H4 (cell line): ENCODE measurements at places on chromosomes 4 and X.

DNA sequence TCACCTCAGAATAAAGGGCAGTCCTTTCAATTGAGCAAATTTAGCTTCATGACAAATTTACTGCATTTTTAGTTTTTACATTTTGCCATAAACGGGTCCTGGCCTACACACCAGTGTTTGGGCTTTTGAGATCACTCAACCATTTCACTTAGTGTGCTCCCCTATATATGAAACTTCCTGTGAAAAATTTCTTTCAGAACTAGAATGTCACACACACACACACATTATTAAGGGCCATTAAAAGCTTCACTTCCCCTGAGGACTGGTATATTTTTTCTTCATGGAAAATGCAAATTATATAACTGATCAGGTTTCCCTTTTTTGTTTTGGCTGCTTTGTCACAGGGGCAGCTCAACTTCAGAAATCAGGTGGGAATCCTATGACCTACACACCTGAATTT lies 206.5 kb downstream of the ENOX2 start:
- no peak for DNase-seq

DNA sequence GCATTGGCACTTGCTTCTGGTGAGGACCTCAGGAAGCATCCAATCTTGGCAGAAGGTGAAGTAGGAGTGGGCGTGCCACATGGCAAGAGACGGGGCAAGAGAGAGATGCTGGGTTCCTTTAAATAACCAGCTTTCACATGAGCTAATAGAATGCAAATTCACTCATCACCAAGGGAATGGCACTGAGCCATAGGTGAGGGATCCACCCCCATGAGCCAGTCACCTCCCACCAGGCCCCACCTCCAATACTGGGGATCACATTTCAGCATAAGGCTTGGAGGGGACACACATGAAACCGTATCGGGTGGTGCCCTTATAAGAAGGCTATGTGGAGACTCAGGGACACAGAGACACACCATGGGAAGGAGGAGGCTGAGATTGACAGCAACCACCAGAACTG lies 140.0 kb upstream of the MSX1 start:
- no peak for DNase-seq

- DNase-seq, result no peak
Measured at GRCh38 chr4:116551806-116552205, 533.6 kb downstream of the TRAM1L1 start.

DNA sequence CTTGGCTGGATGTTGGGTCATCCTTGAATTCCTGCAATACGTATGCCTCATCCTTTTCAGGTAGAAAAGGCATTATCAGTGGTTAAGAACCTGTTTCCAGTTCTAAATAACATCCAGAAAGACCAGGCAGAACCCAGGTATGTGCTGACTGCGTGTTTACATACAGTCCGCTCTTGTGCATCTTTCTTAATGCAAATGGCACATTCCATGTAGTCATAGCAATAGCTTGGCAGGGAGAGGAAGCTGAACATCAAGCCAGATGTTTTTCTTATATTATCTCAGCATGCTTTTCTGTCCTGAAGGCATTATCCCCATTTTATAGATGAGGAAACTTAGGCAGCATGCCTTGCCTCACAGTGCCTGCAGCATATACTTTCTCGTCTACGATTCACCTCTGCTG lies 2.1 kb downstream of the DCLK2 start:
- no peak for DNase-seq

- no peak for DNase-seq
Measured at GRCh38 chr4:168794092-168794707, 215.9 kb downstream of the CBR4 start.

DNA sequence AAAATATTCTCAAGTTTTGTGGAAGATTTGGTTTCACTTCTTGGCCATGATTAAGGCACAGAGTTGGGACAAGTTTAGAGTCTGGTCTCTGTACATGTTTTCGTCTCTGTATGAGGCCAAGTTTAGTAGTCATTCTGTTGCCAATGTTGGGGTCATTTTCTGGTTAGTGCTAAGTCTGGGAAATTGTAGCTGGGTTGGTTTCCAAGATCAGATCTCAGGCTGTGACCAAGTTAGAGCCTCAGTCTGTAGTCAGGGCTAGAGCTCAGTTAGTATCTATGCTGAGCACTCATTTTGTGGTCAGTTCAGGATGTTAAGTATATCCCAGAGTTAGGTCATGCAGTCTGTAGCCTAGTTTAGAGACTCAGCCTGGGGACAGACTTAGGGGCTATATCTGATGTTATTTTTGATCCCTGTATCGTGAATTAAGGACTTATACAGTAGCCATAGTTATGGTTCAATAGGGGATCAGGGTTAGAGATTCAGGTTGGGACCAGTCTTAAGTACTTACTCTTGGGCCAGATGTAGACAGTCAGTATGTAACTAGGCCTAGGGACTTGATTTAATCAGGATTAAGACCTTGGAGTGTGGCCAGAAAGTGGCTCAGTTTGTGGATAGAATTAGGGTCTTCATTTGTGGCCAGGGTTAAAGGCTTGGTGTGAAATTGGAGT lies 6.6 kb upstream of the ENOX2 start:
- DNase-seq, result no peak

GRCh38 chrX:150870487-150871340 lies 27.8 kb downstream of the CD99L2 start:
- no peak for DNase-seq

DNA sequence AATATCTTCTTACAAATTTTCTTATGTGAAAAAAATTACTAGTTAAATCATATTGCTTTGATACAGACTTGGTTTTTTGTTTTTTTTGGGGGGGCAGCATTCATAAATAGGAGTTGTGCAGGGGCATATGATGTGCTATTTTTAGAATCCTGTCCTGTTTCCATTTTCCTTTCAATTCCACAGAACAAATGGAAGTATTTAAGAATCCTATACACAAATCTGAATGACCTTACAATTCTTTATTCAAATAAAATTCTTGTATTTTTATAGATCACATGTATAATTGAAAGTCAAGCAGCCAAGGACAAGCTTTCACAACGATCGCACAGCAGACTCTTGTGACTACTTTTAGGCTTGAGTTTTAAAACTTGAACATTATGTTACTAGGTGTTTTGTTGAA lies 523.9 kb downstream of the ANKRD50 start:
- no peak for DNase-seq

DNA sequence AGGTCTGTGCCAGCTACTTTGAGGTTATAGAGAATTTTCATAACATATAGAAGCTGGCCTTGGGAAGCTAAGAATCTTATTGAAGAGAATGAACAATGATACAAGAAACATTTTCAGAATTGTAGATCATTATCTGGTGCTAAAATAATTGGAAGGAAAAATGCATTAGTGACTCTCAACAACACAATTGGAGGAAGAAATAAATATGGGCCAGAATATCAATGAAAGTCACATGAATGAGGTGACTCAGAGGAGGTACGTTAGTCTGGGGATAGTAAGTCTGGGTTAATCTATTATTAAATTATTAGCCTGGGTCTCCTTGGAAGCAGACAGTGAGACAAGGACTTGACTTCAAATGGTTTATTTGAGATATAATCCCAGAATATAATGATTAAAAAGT lies 529.3 kb upstream of the SLIT2 start:
- no peak for DNase-seq
